ENCODE measurements at places on chromosomes 6 and 20.

DNA sequence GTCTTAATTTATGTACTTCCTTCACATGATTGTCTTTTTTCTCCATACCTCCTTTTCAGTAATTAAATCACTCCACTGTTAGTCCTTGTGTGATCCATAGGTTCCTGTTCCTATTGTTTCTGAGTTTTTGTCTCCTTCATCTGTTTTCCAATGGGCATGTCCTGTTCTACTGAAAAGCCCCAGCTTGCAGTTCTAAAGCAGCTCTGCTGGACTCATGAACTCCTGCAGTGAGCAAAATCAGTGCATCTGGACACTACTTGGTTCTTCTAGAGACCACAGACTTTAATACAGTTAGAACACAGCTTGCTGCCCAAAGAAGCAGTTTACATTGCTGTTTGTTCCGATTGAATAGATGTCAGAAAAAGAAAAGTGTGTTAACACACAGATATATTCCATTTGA is 593.3 kb upstream of the HS3ST5 start:
- no peak for DNase-seq

DNA sequence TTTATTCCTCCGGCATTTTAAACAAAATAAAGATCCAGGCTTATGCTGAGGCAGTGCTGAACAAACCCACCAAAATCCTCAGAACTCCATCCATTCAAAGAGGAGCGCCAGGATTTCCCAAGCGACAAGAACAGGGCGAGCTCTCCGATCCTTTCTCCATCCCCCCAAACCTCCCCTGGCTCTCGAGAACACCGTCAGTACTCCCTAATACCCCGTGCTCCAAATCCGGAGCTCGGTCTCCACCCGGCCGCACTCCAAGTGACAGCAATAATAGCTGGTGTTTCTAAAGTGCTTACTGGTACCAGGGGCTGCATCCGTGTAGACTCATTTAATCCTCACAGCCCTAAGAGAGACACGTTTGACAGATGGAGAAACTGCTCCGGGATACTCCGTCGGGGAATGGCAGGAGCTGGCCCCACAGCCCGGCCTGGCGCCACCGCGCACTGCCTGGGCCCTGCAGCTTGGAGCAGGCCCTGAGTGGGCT is 277.1 kb upstream of the QKI start:
- no peak for DNase-seq

DNA sequence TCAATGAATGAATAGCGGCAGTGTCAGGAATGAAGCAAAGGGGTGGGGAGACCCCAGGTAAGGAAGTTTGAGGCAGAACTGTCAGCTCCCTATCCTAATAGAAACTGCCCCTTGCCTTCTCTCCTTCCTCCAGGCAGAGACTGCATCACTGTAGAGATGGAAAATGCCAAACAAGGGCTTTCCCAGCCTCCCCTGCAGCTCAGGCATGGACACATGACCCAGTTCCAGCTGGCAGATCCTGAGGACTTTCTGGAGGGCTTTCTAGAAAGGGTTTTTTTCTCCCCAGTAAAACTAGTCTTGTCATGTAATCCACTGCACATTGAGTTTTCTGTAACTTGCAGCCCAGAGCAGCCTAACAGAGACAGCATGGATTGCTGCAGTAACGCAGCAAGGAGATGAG is 17.9 kb upstream of the PNPLA1 start:
- DNase-seq, result no peak

DNA sequence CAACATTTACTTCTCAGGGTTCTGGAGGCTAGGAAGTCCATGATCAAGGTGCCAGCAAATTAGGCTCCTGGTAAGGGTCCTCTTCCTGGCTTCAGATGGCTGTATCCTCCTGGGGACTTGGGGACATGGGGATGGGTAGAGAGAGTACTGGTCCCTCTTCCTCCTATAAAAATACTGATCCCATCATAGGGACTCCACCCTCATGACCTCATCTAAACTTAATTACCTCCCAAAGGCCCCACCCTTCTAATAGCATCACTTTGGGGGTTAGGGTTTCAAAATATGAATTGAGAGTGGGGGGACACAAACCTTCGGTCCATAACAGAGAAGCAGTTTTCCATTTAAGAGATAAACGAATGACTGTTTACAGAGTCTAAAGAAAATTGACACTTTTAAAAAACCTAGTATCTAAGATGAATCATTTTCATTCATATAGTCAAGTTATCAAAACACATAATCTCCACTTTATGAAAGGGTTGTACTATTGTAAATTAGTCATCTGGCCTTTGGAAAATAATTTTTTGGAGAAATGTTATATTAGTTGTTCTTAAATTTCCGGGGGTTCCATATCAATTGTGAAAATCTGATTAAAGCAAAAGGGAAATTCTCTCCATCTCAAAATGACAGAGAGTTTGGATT is 33.5 kb downstream of the ELOVL5 start:
- no peak for DNase-seq

DNA sequence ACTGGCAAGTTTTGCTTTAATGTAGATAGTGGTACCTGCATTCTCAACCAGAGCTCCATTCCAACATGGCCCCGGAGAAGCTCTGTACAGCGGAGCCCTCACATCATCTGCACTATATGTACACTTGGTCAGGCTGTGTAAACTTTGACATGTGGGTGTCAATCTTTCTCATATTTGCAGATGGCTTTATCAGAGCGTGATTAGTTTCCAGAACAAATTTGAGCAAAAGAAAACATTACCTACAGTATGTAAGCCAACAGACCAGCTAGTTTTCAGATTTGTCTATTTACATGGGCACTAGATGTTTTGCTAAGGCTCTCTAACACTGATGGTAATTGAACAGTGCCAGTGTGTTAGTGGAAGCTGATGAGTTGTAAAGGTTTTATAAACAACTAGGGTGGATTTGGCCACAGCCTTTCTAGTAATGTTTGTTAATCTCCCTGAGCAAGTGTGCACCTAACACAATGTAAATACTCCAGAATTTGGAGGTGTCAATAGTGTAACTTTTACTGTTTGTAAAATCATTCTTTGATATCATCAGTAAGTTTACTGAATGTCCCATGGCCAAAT is 131.8 kb downstream of the FOXA2 start:
- no peak for DNase-seq

DNA sequence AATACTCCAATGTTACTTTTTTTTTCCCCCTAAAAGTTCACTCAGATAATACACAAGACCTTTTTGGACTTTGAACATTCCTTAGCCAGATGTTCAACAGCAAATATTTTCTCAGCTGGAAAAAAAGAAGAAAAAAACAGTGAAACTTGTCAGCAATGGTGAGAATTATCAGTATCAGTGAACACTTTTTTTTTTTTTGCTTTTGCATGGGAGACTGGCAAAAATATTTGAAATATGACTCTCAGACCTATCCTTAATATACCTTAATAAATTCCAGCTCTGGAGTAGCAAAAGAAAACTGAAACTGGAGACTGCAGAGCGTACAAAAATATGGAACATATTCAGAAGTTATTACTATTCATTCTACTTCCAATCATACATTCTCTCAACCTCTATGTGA is 92.3 kb downstream of the RFPL4B start:
- no peak for DNase-seq

DNA sequence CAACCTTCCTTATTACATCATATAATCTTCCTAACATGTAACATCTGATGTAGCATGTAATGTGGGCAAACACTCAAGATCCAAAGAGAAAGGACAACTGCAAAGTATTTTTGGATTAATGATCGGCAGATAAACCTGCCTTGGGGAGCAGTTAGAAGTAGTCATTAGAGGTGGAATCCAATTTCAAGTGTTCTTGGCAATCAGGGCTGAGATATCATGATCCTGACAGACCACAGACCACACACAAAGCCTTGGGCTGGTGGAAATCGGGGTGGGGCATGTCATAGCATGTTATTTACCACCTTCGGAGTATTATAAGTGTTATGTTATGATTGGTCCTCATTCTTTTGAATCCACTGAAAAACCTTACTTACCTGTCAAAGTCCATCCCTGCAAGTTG is 16.3 kb downstream of the NCOA5 start:
- DNase-seq, result no peak
